Anterior cingulate cortex (tissue), 58 donors: ENCODE measurements at places on chromosomes 12 and 14.

- no peak for DNase-seq
Measured at GRCh38 chr12:89347325-89347829, 4.9 kb downstream of the DUSP6 start.

DNA sequence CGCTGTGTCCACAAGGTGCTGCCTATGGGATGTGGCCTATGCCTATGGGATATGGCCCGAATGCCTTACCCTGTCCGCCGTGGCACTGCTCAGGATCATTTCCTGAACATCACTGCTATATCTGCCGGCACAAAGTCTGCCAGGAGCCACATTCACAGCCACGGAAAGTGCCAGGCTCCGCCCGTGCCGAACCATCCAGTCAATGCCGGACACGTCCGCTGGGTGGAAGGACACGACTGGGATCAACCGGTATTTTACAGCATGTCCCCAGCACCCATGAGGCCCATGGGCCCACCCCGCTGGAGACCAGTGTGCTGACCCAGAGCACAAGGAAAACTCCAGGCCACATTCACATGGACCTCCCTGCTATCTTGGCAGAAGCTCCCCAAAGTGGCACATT lies 14.6 kb upstream of the RAB35 start:
- DNase-seq = no peak

- no peak for DNase-seq
Measured at GRCh38 chr12:107767466-107767865, 6.5 kb upstream of the PRDM4 start.

- DNase-seq = no peak
Measured at GRCh38 chr14:102200690-102201352, 61.1 kb downstream of the WDR20 start.
